ENCODE measurements at places on chromosomes 16 and 17. TPM values are rescaled to one million over a fixed set of nuclear protein-coding genes. Genes with fewer than 3 reads are reported as not detected.

FKBP10 gene
- total RNA-seq: 1.4 TPM

LRRC37A gene
- 2.4 TPM for total RNA-seq

WSCD1 gene
- 0.13 TPM for total RNA-seq

PRSS22 gene
- not detected for total RNA-seq

HSD17B2 gene
- total RNA-seq: not detected

HYDIN gene
- not detected for total RNA-seq

RILP gene
- total RNA-seq: 3.0 TPM

WNK4 gene
- 0.18 TPM for total RNA-seq

MYH13 gene
- not detected for total RNA-seq

CCL13 gene
- not detected for total RNA-seq

SULT1A3 gene
- 17.6 TPM for total RNA-seq

ZP2 gene
- not detected for total RNA-seq

DNA sequence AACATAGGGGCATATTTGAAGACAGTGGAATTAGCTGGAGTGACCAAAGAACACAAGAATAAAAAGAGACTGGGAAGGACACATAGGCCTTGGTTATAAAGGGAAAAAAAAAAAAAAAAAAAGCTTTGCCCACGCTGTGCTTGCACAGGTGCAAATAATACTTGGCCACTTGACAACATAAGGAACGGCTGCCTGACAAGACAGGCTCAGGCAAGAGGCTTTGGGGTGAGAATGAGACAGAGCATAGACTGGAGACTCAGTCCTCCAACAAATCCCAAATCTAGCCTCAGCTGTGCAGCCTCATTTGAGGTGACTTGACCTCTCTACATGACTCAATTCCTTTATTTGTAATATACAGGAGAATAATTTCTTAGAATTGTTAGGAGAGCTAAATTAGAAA is 332.8 kb upstream of the DYNLRB2 start:
- no peak for DNase-seq

GRCh38 chr17:70158180-70158579 is 11.2 kb upstream of the KCNJ2 start:
- DNase-seq: no peak

DNA sequence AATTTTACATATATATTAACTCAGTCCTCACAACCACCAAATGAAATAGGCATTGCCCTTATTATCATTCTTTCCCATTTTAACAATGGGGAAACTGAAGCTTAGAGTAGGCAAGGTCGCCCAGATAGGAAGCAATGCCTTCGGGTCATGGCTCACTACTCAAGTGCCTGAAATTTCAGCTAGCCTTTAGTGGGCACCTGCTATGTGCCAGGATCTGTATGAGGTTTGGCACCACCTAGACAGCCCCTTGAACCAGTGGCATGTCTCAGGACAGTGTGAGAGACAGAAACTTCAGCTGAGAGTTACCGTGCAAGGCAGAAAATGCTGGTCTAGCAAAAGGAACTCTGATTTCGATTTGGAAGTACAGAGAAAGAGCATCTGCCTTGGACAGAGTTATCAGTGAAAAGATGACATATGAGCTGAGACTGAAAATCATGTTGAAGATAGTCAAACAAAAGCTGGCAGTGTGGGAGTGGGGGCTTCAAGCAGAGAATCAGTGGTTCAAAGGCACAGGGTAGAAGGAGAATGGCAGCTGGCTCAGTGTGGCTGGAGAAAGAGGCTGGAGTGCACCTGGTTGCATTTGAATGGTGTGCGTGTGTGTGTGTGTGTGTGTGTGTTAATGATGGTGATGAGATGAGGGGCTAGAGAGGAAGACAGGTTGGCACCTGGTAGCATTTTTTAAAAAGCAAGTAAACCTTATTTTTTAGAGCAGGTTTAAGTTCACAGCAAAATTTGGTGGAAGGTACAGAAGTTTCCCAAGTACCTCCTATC is 29.1 kb downstream of the CDH13 start:
- DNase-seq: no peak

- DNase-seq: no peak
Measured at GRCh38 chr17:7258731-7259554, 3.3 kb downstream of the CLDN7 start.

- no peak for DNase-seq
Measured at GRCh38 chr16:10616756-10617640, 36.6 kb upstream of the EMP2 start.

DNA sequence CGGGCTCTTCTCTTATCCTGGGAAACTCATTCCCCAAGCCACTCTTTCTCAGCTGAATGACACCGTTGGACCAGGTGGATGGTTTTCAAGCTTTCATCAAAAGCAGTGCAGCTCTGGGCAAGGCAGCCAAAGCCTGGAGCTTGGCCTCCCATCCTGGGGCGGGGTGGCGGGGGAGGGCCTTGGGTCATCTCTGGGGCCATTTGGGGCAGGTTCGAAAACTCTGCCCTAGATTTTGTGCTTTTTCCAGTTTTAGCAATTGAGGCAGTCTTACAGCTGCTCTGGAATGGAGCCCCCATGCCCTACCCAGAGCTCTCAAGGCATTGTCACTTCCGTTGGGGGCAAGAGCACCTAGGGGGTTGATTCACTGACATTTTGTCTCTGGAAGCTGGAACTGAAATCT is 9.1 kb downstream of the MPRIP start:
- no peak for DNase-seq

DNA sequence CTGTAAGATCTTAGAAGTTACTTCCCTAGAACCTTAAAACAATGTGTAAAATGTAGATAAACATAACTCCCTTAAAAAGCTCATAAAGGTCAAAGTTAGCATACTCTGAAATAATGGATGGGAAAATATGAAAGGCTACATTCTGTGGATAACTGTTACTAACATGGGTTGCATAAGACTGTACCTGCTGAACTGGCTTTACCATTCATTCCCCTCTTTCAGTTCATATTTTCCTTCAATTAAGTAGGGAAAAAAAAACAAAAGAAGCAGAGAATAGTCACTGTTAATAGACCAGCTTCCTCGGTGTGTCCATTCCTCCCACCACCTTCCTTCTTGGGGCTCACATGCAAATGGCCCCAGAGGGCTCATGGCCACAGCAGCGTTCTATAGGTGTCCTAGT is 7.5 kb upstream of the MEIOB start:
- DNase-seq: no peak

DNA sequence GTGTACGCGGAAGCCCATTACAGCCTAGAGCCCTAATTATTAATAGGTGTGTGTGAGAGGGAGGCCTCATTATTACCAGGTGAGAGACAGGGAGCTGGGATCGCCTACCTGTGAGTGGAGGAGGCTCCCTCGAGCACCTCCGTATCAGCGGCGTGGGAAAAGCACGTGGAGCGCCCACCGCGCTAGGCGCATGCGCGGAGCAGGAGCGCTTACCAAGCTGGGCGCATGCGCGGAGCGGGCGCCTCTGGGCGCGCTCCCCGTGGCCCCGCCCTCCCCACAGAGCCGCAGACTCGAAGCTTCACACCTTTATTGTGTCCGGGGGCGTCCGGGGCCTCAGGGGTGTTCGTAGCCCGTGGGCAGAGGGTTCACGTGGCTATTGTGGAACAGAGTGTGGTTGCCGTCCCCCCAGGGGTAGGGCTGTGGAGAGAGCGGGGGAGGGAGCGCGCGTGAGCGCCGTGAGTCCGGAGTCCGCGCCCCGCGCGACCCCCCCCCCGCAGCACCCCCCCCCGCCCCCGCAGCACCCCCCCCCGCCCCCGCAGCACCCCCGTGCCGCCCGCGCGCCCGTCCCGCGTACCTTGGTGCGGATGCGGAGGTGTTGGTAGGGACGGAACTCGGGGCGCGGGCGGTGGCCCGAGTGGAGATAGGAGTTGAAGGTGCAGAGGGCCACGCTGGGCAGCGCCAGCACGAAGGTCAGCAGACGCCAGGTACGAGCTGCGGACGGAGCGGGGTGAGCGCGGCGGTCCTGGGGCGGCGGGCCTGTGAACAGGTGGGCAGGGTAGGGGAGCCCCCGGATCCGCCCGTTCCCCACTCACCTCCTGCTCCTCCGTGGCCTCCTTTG is 500 bp downstream of the COX6A2 start:
- DNase-seq: peak; percentile 57

DNA sequence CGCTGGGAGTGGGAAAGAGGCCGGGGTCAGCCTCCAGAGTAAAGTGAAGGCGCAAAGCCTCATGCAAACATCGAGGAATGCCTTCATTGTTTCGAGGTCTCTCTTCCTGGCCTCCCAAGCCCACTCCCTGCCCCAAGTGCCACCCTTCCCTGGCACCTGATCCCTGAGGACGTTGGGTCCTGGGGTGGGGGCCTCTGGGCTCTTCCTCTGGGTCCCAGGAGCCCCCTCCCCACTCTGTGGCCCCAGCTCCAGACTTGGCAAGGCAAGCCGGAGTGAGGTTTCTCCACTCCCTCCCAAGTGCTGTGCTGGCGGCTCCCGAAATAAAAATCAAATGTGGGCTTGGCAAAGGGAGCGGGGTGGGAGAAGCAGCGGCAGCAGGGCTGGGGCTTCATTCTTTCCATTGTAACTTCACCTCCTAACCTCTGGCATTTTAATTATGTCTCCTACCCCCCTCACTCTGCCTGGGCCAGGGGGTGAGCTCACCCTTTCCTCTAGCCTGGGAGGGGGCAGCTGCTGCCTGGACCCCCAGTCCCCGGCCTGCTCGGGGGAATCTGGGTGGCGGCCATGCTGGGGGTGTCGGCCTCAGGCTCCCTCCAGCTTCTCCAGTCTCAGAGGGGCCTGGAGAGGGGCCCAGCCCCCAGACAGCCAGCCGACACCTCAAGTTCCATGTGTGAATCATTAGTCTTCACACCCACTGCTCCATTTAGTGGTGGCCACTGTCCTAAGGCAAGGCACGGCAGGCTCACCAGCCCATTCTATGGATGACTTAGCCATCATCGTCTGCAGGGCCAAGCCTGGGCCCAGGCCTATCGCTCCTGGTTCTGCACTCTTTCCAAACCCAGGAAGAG is 14.6 kb upstream of the TMEM92 start:
- DNase-seq: no peak

DNA sequence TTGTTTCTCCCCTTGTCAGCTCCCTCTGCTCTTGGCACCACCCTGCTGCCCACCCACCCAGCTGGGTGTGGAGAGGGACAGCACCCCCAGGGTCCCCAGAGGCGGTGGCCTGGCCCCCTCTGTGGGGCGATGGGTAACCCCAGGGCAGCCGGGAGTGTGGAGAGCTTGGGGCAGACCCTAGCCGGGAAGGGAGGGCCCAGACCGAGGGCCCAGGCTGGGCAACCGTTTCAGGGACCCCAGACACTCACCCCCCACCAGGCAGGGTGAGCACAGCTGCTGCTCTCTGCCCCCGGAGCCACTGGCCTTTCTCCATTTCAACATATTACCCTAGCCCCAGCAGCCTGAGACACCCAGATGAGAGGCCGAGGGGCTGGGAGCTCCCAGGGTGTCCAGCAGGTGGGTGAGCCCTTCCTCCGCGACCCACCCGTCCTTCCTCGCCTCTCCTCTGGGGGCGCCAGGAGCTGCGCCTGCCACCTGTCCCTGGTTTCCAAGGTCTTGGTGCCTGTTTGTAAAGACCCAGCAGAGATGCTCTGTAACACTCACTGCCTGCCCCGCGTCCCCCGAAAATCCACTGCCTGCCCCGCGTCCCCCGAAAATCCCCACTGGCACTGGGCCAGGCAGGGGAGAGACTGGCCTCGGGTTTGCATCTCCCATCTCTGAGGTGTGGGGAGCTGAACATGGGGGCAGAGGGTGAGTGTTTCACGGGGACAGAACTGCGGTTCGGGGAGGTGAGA is 45.4 kb downstream of the BAHCC1 start:
- no peak for DNase-seq

DNA sequence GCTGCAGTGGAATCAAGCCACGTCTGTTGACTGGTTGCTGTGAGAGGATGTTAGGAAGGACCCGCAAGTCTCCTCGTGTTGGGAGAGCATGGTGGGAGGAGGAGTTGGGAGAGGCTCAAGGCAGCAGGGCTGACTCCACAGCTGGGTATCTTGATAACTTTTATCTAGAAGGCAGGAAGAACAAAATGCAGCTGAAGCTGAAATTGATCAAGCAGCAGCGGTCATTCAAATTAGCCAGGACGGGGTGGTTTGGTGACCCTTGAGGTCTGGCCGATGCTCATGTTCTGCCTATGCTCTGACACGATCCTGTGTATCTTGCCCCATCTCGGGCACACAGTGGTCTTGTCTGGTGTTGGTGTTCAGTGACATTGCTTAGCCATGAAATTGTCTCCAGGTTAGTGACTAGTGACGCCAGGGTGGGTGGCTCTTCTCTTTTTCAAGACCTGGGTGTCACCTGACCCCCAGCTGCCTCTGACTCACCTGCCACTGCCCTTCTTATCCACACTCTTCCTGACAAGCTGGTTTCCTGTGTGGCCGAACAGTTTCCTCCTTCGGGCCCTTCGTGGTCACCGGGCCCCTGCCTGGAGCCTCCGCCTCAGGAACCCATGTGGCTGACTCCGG is 19.1 kb downstream of the NPTX1 start:
- no peak for DNase-seq

DNA sequence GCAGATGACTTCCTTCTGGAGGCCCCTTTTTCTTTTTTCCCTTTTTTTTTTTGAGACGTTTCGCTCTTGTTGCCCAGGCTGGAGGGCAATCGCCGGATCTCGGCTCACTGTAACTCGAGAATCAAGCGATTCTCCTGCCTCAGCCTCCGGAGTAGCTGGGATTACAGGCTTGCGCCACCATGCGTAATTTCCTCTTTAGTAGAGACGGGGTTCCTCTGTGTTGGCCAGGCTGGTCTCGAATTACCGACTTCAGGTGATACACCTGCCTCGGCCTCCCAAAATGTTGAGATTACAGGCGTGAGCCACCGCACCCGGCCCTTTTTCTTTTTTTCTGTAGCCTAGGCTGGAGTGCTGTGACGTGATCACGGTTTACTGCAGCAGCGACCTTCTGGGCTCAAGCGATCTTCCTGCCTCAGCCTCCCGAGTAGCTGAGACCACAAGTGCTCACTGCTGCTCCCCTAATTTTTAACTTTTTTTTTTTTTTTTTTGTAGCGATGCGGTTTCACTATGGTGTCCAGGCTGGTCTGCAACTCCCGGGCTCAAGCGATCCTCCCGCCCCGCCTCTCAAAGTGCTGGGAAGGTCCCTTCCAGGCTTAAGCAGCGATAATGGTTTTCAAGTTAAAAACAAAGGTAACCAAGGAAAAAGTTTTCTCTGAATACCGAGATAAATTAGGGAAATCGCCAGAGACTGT is 956 bp upstream of the IST1 start:
- peak; percentile 38 for DNase-seq

DNA sequence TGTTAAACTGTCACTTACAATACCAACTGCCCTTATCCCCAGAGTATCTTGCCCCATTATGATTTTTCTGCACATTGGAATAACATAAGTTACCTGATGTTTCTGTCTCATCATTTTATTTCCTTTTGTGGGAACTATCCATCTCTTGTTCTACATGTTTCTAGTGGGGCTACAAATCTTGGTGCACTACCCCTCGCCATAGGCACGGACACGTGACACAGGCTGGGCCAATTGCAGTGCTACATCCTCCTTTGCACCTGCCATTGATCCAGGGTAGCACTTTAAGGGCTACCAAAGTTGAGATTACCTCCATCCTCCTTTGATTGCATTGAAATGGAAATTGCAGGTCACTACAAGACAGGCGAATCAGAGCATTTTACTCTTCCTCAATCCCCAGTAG is 14.2 kb upstream of the SYT17 start:
- no peak for DNase-seq

Measured in CD8-positive, alpha-beta memory T cell (primary cell).